ENCODE measurements at places on chromosomes 12 and 14.

DNA sequence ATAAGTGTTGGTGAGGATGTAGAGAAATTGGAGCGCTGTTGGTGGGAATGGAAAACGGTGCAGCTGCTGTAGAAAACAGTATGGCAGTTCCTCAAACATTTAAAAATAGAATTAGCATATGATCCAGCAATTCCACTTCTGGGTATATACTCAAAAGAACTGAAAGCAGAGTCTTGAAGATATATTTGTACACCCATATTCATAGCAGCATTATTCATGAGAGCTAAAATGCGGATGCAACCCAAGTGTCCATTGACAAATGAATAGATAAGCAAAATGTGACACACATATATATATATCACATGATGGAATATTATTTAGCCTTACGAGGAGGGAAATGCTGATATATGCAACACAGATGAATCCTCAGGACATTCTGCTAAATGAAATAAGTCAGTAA lies 84.7 kb upstream of the CEP83 start:
- no peak for DNase-seq

DNA sequence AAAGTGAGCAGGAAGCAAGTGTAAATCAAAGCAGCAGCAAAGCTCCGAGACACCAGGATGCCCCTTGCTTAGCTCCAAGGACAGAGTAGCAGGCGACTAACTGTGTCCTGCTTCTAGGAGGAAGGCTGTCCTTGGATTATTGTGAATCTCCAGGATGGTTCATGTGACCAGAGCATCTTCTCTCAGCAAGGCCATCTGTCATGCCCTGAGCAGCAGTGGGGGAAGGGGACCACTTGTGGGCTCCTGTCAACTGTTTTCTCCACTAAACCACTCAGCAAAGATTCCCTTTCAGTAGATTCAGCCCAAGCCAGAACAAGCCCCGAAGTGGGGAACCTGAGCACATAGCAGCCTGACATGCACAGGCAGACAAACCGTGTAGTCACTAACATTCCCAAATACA lies 19.4 kb downstream of the MAP3K9 start:
- DNase-seq, result no peak

- DNase-seq, result no peak
Measured at GRCh38 chr12:57154804-57155434, 7.5 kb upstream of the LRP1-AS start.

- DNase-seq, result no peak
Measured at GRCh38 chr14:68235011-68235410, 415.4 kb downstream of the RAD51B start.

DNA sequence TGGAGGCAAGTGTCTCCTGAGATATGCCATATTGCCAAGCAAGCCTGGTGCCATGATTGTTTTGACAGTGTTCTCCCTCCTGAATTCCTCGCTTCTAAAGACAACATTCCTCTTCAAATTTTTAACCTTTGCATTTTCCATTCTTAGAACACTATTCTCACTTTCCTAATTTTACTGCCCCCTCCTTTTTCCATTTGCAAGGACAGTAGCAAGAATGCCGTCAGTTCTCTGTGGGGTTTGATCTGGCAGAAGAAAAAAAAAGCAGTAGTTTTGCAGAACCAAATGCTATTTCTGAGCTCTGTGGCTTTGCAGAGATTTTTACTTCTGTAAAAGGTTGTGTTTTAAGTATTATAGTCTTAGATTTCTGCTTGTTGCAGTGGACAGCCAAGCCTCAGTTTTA lies 295.2 kb downstream of the NUAK1 start:
- DNase-seq, result no peak

- DNase-seq, result no peak
Measured at GRCh38 chr12:72295744-72296143, 23.6 kb downstream of the TRHDE start.

Measured in RWPE2 (cell line).